ENCODE measurements at places on chromosomes 16 and 17. TPM values are rescaled to one million over a fixed set of nuclear protein-coding genes. Genes with fewer than 3 reads are reported as not detected.
A peak's percentile ranks its signal among the peaks of the same experiment; 100 is the strongest.

GRCh38 chr17:67549820-67550219, 167.9 kb upstream of the NOL11 start:
- no peak for DNase-seq

- DNase-seq: peak; percentile 29
Observed at GRCh38 chr17:63601439-63602371, 1.0 kb downstream of the TACO1 start.

DNA sequence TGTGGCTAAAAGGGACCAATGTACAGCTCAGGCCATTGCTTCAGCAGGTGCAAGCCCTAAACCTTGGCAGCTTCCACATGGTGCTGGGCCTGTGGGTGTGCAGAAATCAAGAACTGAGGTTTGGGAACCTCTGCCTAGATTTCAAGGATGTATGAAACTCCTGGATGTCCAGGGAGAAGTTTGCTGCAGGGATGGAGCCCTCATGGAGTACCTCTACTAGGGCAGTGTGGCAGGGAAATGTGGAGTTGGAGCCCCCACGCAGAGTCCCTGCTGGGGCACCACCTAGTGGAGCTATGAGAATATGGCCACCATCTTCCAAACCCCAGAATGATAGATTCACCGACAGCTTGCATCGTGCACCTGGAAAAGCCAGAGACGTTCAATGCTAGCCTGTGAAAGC, 13.0 kb downstream of the EFCAB5 start:
- no peak for DNase-seq

DNA sequence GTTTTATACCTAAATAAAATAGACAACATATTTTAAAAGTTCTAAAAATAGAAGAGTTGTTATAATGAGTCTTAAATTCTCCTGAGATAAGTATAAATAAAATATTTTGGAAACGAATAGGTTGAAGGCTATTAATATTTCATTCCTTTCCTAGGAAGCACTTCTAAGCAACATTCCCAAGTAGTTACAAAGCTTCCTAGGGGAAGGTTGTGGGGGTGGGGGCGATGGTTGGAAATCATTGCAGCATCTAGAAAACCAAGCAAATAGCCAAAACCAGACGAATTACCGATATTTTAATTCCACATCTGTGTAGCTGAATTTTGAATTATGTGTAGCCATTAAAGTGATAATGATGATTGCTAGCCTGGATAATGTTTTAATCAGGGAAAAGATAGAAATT, 26.9 kb downstream of the PTRH2 start:
- peak; percentile 65 for DNase-seq

- no peak for DNase-seq
Observed at GRCh38 chr17:71273441-71273840, 847.4 kb upstream of the SOX9 start.

DNA sequence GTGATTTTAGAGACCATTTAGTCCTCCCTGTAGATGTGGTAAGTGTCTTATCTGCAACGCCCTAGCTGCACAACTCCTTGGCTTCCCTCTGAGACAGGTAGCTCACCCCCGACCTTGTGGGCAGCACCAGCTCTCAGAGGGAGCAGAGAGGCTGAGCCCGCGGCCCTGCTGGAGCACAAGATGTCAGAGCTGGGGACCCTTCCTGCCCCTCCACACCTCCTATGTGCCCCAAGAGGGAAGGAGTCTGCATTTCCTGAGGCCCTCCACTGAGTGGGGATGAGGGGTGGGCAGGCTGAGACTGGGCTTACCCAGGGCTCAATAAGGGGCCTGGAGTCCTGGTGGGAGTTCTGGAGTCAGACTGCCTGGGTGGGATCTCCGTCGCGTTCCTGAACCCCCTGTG, 12.2 kb upstream of the ADGRG1 start:
- no peak for DNase-seq

- DNase-seq: no peak
Observed at GRCh38 chr17:81528384-81528650, 140 bp downstream of the FSCN2 start.

DNA sequence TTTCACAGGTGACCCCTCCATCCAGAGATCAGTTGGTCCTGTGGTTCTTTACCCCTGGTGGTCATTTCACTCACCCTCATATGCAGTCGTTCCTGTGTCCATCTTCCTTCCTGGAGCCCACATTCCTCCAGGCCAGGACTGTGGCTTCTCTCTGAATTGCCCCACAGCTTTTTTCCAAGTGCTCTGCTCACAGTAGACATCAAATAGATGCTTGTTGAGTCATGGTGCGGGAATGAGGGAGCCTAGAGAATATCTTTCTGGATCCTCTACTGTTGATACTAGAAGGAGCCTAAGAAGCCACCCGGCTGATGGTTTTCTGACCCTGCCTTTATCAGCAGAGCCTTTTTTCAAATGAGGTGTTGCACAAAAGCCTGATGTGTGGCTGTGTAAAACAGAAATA, 10.4 kb downstream of the USB1 start:
- DNase-seq: peak; percentile 81

- DNase-seq: peak; percentile 66
Observed at GRCh38 chr17:12620200-12620720, 45.4 kb upstream of the MYOCD start.

GRCh38 chr16:4410335-4411075, 5.9 kb downstream of the CORO7 start:
- peak; percentile 99 for DNase-seq

- no peak for DNase-seq
Observed at GRCh38 chr17:1941272-1942065, 83.7 kb downstream of the RTN4RL1 start.

GRCh38 chr17:14203388-14203787, 33.3 kb downstream of the CDRT15 start:
- DNase-seq: no peak

- no peak for DNase-seq
Observed at GRCh38 chr17:56177361-56177760, 24.1 kb downstream of the ANKFN1 start.

DNA sequence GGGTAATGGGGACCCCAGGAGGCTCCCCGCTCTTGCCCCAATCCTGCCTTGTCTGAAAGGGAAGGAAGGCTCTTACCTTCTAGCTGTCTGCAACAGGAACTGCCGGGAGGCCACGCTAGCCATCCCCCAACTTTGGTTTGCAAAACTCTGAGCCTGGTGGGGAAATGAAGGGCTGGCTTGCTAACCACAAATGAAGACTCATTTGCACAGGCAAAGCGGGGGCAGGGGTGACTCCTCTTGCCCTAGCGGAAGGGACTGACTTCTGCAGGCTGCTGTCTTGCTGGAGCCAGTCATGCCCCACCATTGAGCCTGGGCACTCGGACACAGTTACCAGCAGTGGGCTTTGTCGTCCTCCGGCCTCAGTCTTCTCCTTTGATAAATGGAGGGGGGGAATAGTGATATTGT, 52.6 kb downstream of the PLCG2 start:
- DNase-seq: no peak

DNA sequence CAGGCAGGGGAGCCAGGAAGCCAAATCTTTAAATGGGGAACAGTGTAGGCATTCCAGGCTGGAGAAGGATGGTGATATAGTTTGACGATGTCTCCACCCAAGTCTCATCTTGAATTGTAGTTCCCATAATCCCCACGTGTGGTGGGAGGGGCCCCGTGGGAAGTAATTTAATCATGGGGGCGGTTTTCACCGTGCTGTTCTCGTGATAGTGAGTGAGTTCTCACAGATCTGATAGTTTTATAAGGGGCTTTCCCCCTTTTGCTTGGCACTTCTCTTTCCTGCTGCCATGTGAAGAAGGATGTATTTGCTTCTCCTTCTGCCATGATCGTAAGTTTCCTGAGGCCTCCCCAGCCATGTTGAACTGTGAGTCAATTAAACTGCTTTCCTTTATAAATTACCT, 28.8 kb downstream of the GINS3 start:
- DNase-seq: no peak

DNA sequence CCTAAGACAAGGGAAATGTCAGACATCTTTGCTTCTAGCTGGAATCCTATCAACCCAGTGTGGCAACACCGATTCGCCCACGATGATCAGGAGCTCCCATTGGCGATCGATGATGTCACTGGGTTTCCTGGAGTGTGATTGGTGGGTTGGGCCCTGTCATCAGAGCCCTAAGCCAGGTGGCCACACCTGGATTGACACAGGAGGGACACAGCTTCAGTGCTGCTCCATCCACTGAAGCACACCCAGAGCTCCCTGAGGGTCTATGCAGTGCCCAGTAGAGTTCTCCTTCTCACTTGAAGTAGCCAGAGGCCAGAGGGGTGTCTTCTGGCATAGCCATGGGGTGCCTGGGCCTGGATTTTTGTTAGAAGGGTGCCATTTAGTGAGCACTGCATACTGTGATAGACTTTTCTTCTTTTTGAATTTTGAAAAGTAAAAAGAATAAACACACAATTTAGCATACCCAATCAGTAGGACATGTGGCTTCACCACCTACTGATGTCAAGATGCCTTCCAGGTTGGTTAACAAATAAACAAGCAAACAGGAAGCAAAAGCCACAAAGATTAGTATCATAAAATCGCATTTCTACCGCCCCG, 77.6 kb downstream of the CMIP start:
- DNase-seq: no peak

The C16orf46 gene
- polyA plus RNA-seq: 0.33 TPM

The NSRP1 gene
- polyA plus RNA-seq: 19.8 TPM

The PLLP gene
- 0.05 TPM for polyA plus RNA-seq

The RMI2 gene
- 12.6 TPM for polyA plus RNA-seq

The CD2BP2 gene
- polyA plus RNA-seq: 45.5 TPM

The TPPP3 gene
- 2.9 TPM for polyA plus RNA-seq
